Kidney capillary endothelial cell (primary cell): ENCODE measurements at places on chromosomes 12 and 14.

GRCh38 chr12:50728417-50728816, 35.5 kb upstream of the ATF1 start:
- no peak for DNase-seq

DNA sequence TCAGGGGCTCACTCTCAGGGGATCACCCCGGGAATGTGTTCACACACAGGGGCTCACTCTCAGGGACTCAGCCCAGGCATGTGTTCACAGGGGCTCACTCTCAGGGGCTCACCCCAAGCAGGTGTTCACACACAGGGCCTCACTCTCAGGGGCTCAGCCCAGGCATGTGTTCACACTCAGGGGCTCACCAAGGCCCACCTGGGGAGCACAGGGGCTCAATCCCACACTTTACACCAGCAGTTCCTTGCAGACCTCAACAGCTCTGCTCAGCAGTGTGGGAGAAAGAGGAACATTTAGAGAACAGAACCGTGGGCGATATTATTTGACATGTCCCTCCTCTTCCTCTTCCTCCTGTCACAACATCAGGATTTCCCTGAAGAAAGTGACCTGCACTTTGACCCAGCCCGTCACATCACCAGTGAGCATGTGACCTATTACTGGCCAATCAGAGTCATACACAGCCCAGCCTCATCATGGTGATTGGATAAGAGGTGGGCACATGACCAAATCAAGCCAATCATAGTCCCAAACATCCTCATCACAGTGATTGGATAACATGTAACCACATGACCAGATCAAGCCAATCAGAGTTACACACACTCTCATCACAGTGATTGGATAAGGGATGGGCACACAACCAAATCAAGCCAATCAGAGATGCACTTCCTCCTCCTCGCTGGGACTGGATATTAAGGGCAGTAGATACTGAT, 359.4 kb upstream of the SFSWAP start:
- no peak for DNase-seq

GRCh38 chr12:15497671-15498292, 175.5 kb downstream of the PTPRO start:
- DNase-seq = no peak

- no peak for DNase-seq
These were observed 23.6 kb downstream of the TMEM30B start for GRCh38 chr14:61257469-61258057.

DNA sequence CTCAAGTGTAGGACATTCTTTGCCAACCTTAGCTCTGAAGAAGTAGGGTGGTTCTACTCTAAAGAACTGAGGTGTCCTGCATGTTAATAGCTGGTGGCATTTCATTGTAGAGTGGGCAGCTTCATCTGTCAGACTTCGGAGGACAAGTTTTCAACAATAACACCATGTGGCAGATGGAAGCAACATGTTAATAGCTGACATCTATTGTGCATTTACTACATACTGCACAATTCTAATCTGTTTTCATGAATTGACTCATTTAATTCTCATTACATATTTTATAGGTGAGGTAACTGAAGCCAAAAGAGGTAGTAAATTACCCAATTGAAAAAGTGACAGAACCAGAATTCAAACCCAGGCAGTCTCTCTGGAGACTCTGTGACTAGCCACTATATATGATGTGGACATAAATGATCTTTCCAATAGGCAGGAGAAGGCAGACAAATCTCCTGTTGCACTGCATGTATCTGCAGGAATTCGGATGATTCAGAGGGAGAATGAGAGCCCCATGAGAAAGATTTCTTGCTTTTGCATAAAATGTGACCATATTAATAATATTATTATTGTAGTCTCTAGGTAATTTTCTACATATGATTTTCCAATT, 137.2 kb upstream of the E2F7 start:
- no peak for DNase-seq

- DNase-seq = no peak
These were observed 8.5 kb upstream of the SERPINA12 start for GRCh38 chr14:94517641-94518257.

DNA sequence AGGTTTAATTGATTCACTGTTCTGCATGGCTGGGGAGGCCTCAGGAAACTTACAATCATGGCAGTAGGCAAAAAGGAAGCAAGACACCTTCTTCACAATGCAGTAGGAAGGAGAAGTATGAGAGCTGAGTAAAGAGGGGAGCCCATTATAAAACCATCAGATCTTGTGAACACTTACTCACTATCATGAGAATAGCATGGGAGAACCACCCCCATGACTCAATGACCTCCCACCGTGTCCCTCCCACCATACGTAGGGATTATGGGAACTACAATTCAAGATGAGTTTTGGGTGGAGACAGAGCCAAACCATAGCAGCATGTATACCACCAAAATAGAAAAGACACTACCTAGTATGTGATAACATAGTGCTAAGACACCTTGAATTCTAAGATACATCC, 2.9 kb upstream of the HMGA2 start:
- no peak for DNase-seq

- DNase-seq = no peak
These were observed 314.5 kb upstream of the GARIN6 start for GRCh38 chr12:99332936-99333591.

DNA sequence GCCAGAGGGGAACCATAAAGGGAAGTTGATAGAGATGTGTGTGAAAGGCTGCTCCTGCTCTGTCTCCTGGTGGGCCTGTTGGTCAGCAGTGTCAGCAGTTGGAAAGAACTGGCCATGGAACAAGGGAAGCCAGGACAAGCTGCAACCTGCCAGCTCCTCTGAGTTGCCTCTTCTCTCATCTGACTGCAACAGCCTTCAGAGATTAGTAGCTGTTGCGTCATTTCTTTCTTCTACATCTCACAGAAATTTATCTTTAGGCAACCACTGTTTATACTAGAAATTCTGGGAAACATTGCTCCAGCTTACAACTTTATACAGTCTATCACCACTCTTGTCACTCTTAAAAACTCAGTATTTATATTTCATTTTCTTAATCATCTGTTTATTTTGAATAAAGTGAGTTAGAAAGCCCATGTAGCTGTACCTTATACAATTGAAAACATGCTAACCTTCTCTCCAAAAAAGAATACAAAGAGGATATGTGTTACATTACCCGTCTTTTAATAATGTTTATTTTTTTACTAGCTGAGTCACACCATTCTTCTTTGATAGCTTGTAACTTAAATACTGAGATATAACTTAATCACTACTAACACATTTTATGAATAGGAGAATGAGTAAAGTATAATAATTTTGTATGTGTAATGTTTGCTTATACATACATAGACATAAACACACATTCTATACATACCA, 224.2 kb downstream of the LRFN5 start:
- DNase-seq = no peak

DNA sequence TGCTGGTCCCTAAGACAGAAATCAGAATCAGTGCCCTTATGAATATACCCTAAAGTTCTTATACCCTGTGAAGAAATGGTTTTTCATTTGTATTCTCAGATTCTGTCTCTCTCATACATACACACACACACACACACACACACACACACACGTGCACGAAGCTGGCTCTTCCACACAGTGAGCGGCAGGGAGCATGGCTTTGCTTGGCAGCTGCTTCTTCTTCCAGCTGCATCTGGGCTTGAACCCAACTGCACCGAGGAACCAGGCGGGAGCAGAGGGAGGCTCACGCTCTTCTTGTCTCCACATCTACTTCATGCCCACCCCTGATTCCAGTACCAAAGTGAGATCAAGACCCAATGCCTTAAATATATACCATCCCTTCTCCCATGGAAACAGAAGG, 19.4 kb downstream of the GRIN2B start:
- DNase-seq = no peak

- DNase-seq = no peak
These were observed 233.4 kb upstream of the ABCD2 start for GRCh38 chr12:39853003-39853402.

GRCh38 chr12:100356644-100357223, at the start of gene SLC17A8:
Gene SLC17A8 (plus strand): TSS chr12:100357074. CDS start chr12:100357392, 318 bp downstream.
- DNase-seq = no peak
